ENCODE measurements at places on chromosomes 11 and 22. TPM values are rescaled to one million over a fixed set of nuclear protein-coding genes. Genes with fewer than 3 reads are reported as not detected.

DNA sequence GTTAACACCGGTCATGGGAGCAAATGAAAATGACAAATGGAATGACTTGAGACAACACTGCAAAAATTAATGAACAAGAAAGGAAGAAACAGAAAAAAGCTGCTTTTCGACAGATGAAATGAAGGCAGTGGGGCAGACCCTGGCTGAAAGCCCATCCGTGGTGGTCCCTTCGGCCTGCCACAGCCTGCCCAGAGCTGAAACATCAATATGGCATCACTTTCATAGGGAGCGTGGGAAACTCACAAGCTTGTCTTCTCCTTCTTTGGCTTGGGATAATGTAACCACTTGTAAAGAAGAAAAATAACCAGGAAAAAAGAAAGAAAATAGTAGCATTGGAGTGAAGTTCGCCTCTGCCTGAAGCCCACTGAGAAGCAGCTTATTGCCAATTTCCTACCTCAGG is 78.8 kb downstream of the CTTN start:
- DNase-seq: no peak
- H3K4me3 ChIP-seq: no peak overlapping the region
- no peaks in the 10 kb centered on the region for H3K4me1 ChIP-seq
- no peak overlapping the region for H3K27ac ChIP-seq

Gene HOATZ
- total RNA-seq: not detected

- DNase-seq: no peak
- no peak overlapping the region for H3K4me3 ChIP-seq
- H3K4me1 ChIP-seq: no peaks in the 10 kb centered on the region
These were observed 147.6 kb downstream of the MIAT start for GRCh38 chr22:26804911-26805539.

DNA sequence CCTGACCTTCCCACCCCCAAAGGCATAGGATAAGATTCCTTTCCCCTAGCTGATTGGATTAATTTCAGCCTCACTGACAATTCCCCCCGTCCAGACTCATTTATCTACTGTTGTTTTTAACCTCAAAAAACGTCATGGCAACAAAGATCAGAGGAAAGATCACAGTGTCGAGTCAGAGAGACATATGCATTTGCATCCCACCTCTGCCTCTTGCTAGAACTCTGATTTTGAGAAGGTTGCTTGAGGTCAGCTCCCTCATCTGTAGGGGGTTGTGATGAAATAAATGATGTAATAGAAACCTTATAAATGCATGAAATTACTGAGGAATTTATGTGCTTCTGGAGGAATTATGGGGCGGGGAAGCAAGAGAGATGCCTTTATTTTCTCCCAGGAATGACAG is 53.3 kb upstream of the SYN3 start:
- H3K27me3 ChIP-seq: no peaks in the 10 kb centered on the region
- no peaks in the 10 kb centered on the region for H3K36me3 ChIP-seq
- no peak for DNase-seq
- no peaks in the 10 kb centered on the region for H3K4me1 ChIP-seq
- H3K27ac ChIP-seq: no peak overlapping the region

- H3K4me1 ChIP-seq: peaks cover 63% of the 10 kb centered on the region
- peaks cover 10% of the 10 kb centered on the region for H3K27me3 ChIP-seq
- H3K36me3 ChIP-seq: no peaks in the 10 kb centered on the region
- H3K4me3 ChIP-seq: peak overlapping the region; percentile 97
- DNase-seq: no peak
These were observed 1.8 kb downstream of the AHNAK start for GRCh38 chr11:62544581-62545436.

GRCh38 chr11:66420671-66421476 is at the start of gene NPAS4:
NPAS4 (plus strand) TSS chr11:66421035; CDS start chr11:66421180, 145 bp downstream.
- peak within 1 kb of the TSS; percentile 53 for H3K27ac ChIP-seq
- peaks cover 36% of the 10 kb centered on the region for H3K4me1 ChIP-seq
- H3K27me3 ChIP-seq: peaks cover 21% of the 10 kb centered on the region
- no peaks in the 10 kb centered on the region for H3K36me3 ChIP-seq

Gene TXN2
- total RNA-seq: 95.2 TPM

DNA sequence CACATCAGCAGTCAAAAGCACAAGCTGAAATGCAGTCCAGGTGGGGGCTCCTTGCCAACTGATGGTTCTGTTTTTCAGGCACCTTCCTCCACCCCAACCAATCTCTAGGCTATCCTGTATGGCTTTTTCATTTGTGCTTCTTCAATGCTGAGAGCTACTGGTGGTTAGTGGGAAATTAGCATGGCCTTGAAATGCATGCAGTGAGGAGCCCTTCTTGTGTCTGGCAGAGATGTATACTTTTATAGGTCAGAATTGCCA is 167.4 kb downstream of the NAV2 start:
- H3K4me3 ChIP-seq: no peak overlapping the region
- DNase-seq: no peak
- peaks cover 2% of the 10 kb centered on the region for H3K27me3 ChIP-seq
- no peaks in the 10 kb centered on the region for H3K4me1 ChIP-seq
- no peaks in the 10 kb centered on the region for H3K36me3 ChIP-seq
- no peak overlapping the region for H3K27ac ChIP-seq

- no peak for DNase-seq
- no peaks in the 10 kb centered on the region for H3K27me3 ChIP-seq
- no peak overlapping the region for H3K27ac ChIP-seq
- H3K4me1 ChIP-seq: peaks cover 8% of the 10 kb centered on the region
These were observed 33.1 kb upstream of the LRRC10B start for GRCh38 chr11:61475433-61475832.

GRCh38 chr11:41403458-41403857 is 56.0 kb downstream of the LRRC4C start:
- no peaks in the 10 kb centered on the region for H3K36me3 ChIP-seq
- no peak overlapping the region for H3K27ac ChIP-seq
- H3K27me3 ChIP-seq: no peaks in the 10 kb centered on the region

Gene TRIM3
- 3.1 TPM for total RNA-seq

DNA sequence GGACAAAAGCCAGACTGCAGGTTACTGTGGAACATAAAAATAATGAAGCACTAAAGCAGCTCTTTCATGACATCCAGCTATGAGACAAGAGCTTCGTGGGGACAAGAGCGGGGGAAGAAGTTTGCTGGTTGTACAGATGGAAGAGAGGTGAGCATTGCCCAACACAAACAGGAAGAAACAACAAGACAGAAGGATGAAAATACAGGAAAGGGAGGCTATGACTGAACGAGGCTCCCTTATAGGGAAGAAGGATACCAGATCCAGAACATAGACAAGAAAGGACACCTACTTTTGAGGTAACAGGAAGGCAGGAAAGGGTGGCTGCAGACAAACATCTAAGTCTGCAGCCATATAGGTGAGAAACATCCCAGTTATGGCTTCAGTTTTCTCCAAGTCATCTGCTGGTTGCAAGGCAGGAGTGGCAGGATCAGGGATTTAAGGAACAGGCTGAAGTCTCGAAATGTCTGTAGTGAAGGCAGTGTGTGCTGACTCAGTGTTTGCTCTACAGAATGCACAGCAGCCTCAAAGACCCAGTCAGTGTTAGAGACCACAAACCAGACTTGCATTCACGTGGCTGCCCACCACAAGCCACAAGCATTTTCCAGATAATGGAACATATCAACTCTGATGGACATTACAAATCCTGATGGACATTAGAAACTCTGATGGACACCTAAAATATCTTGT is 1.9 kb downstream of the CLTCL1 start:
- H3K27me3 ChIP-seq: peaks cover 48% of the 10 kb centered on the region
- peaks cover 24% of the 10 kb centered on the region for H3K4me1 ChIP-seq
- H3K27ac ChIP-seq: no peak overlapping the region
- H3K36me3 ChIP-seq: no peaks in the 10 kb centered on the region
- no peak for DNase-seq

Gene ISX
- not detected for total RNA-seq

GRCh38 chr11:6799402-6799801 is at the start of gene OR6A2:
OR6A2 (minus strand) TSS chr11:6799689; CDS start chr11:6795708, 3,981 bp downstream.
- no peaks in the 10 kb centered on the region for H3K27me3 ChIP-seq
- no peaks in the 10 kb centered on the region for H3K36me3 ChIP-seq
- H3K27ac ChIP-seq: no peak within 1 kb of the TSS
- no peak for DNase-seq
- no peak within 1 kb of the TSS for H3K4me3 ChIP-seq
- no peaks in the 10 kb centered on the region for H3K4me1 ChIP-seq

- H3K27me3 ChIP-seq: peaks cover 33% of the 10 kb centered on the region
- no peak overlapping the region for H3K4me3 ChIP-seq
- H3K4me1 ChIP-seq: no peaks in the 10 kb centered on the region
- no peaks in the 10 kb centered on the region for H3K36me3 ChIP-seq
These were observed 528 bp downstream of the FAT3 start for GRCh38 chr11:92225125-92225567.

Gene OR51B2
- not detected for total RNA-seq

Gene PLEKHB1
- 1.3 TPM for total RNA-seq

DNA sequence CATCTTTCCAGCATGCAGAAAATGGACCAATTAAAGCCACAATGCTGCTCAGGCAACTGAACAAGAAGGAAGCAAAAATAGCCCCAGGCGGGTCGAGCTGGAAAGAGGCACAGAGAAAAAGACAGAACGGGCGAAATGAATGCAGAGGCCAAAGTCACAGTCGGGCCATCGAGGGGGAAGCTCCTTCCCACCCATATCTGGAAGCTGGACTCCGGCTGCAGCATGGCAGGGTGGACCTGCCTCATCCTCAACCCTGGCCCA is 58.6 kb upstream of the PRDM11 start:
- H3K27me3 ChIP-seq: peaks cover 17% of the 10 kb centered on the region
- H3K36me3 ChIP-seq: no peaks in the 10 kb centered on the region
- H3K27ac ChIP-seq: no peak overlapping the region

Gene NFAM1
- 0.12 TPM for total RNA-seq

GRCh38 chr11:923691-924405 is 1.8 kb upstream of the AP2A2 start:
- no peak overlapping the region for H3K4me3 ChIP-seq
- H3K27ac ChIP-seq: peak overlapping the region; percentile 58
- peaks cover 4% of the 10 kb centered on the region for H3K36me3 ChIP-seq
- H3K4me1 ChIP-seq: peaks cover 24% of the 10 kb centered on the region
- no peaks in the 10 kb centered on the region for H3K27me3 ChIP-seq

Gene SLC22A25
- total RNA-seq: not detected

All from activated T-helper 1 cell treated with anti-CD3 and anti-CD28 coated beads, Interleukin-12 subunit alpha, Interleukin-12 subunit beta, Interleukin-2, Interleukin-4 antibody, amounts not matched to agents 30 ng/mL and 10 ng/mL and 1 ng/mL, durations not matched to agents 14 hours and 24 hours and 36 hours (primary cell).